ENCODE measurements at places on chromosomes 6 and 20.

GRCh38 chr6:169210611-169211010, 43.0 kb downstream of the THBS2 start:
- no peaks in the 10 kb centered on the region for H3K36me3 ChIP-seq
- no peaks in the 10 kb centered on the region for H3K27me3 ChIP-seq
- DNase-seq, result no peak
- H3K27ac ChIP-seq, result no peak overlapping the region
- H3K4me1 ChIP-seq, result no peaks in the 10 kb centered on the region

- H3K4me3 ChIP-seq, result no peak overlapping the region
- H3K36me3 ChIP-seq, result no peaks in the 10 kb centered on the region
- H3K4me1 ChIP-seq, result no peaks in the 10 kb centered on the region
- H3K27ac ChIP-seq, result no peak overlapping the region
Measured at GRCh38 chr6:100117680-100118079, 123.7 kb upstream of the MCHR2 start.

- H3K27me3 ChIP-seq, result peaks cover 21% of the 10 kb centered on the region
- no peak within 1 kb of the TSS for H3K27ac ChIP-seq
- H3K4me3 ChIP-seq, result peak within 1 kb of the TSS; percentile 70
- DNase-seq, result no peak
- no peaks in the 10 kb centered on the region for H3K4me1 ChIP-seq
Measured at GRCh38 chr6:10886691-10887502, at the start of gene SYCP2L. SYCP2L (plus strand) TSS chr6:10887052; CDS start chr6:10887127, 75 bp downstream.

GRCh38 chr6:51617751-51618150, 469.7 kb downstream of the PKHD1 start:
- no peaks in the 10 kb centered on the region for H3K27me3 ChIP-seq
- no peak overlapping the region for H3K27ac ChIP-seq
- no peaks in the 10 kb centered on the region for H3K4me1 ChIP-seq
- DNase-seq, result no peak
- no peaks in the 10 kb centered on the region for H3K36me3 ChIP-seq
- H3K4me3 ChIP-seq, result no peak overlapping the region

DNA sequence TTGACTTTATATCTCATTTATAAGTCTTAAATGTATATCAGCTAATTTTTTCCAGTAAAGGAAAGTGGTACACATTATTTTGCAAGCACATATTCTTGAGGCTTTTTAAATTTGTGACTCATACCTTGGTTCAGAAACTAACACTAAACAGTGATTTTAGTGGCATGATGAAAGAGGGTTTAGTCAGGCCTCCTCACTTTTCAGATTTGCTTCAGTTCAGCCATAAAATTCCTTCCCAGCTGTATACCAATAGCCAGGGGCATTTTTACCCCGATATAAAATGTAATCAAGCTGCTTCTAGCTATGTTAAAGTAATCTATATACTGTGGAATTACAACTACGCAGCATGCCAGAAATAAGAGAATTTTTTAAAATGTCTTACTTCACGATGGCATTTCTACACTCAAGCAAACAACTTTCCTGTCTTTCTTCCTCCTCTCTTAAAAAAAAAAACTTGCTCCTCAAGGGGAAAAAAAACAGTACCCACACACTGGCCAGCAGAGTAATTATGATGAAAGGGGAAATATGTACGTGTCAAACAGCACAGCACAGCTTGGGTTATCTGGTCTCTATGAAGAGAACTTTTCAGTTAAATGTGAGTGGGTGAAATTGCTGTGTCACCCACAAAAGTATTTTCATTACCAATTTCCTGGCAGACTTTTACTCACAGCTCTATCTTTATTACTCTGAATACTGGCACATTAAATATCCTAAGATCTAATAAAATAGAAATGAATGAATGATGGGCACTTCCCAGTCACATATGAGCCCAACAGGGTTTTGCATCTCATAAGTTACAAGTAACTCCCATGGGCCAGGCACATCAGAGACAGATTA, 244.8 kb upstream of the TENT5A start:
- no peak overlapping the region for H3K27ac ChIP-seq
- H3K4me1 ChIP-seq, result no peaks in the 10 kb centered on the region
- no peaks in the 10 kb centered on the region for H3K36me3 ChIP-seq
- no peak overlapping the region for H3K4me3 ChIP-seq
- H3K27me3 ChIP-seq, result no peaks in the 10 kb centered on the region
- DNase-seq, result no peak

GRCh38 chr20:2005831-2006426, 12.1 kb upstream of the PDYN start:
- no peak overlapping the region for H3K4me3 ChIP-seq
- H3K27me3 ChIP-seq, result no peaks in the 10 kb centered on the region
- no peaks in the 10 kb centered on the region for H3K36me3 ChIP-seq
- peak; percentile 50 for DNase-seq

- no peaks in the 10 kb centered on the region for H3K27me3 ChIP-seq
- no peak overlapping the region for H3K4me3 ChIP-seq
- H3K36me3 ChIP-seq, result no peaks in the 10 kb centered on the region
- H3K4me1 ChIP-seq, result no peaks in the 10 kb centered on the region
- DNase-seq, result no peak
Measured at GRCh38 chr20:5880326-5880725, 70.0 kb downstream of the TRMT6 start.

DNA sequence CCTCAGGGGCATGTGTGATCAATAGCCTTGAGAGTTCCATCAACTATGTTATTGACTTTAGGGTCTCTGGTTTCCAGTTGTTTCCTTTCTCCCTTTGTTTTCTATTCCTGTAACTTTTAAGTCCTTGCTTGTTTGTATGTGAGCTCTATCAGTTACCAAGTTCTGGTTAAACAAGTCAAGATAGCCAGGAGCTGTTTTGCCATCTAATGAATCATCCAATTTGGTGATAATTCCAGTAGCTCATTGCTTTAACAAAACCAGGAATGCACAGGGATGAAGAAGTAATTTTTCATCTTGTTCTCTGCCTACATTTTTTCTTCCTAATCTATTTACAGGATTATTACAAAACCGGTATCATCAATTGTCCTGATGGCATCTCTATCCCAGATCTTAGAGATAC, 36.5 kb downstream of the KCTD20 start:
- H3K27me3 ChIP-seq, result no peaks in the 10 kb centered on the region
- peaks cover 3% of the 10 kb centered on the region for H3K36me3 ChIP-seq
- H3K27ac ChIP-seq, result no peak overlapping the region
- no peaks in the 10 kb centered on the region for H3K4me1 ChIP-seq

DNA sequence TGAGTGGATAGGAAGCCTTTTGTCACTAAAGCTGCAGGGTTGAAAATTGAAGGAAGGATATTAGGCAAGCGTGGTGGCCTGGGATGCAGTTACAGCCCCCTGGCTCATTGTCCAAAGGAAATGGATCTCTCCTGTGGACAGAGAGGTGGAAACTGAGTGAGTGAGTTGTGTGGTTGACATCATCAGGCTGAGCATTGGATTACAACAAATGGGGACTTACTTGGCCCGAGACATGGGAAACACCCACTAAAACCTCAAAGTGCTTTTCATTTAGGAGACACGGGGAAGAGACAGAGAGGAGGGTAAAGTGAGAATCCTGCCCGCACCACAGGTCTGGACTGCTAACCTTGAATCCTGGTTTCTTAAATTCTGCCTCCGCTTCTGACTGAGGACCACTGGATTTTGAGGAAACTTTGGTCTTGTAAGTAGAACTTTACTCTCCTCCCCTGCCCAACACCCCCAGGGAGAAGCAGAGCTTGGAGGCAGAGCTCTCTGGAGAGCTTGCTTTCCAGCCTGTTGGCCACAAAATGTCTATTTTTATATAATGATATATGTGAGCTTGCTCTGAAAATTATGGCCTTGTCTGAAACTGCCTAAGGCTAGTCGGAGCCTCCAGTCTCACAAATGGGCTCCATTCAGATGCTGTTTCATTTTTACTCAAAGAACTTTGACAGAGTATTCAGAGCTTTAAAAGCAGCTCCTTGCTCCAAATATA, at the start of gene PKIG:
TSS of gene PKIG (plus strand) at position 269 of the 715 bp plus-strand sequence. CDS start 31,978 bp downstream, outside the sequence.
- H3K4me1 ChIP-seq, result peaks cover 5% of the 10 kb centered on the region
- DNase-seq, result no peak
- no peaks in the 10 kb centered on the region for H3K36me3 ChIP-seq
- H3K27me3 ChIP-seq, result no peaks in the 10 kb centered on the region

DNA sequence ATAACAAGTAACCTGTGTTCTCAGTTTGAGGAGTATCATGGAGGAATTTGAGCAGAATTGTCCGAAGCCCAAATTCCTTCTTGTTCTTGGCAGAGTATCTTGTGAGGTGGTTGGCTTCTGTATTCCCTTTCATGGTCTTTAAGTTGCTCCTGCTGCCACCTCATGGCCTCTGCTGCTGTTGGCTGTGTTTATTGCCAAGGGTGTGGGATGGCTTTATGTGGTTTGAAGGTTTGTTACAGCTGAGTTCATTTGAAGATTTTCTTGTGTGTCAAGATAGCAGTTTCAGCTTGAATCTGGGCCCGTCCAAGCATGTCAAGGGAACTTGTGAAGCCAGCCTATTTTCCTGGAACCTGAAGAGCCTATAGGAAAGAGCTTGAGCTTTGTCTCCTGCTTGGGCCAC, 20.2 kb upstream of the TTK start:
- H3K4me3 ChIP-seq, result no peak overlapping the region
- no peak overlapping the region for H3K27ac ChIP-seq
- no peak for DNase-seq
- no peaks in the 10 kb centered on the region for H3K4me1 ChIP-seq
- no peaks in the 10 kb centered on the region for H3K27me3 ChIP-seq

GRCh38 chr6:3500262-3501014, 43.6 kb upstream of the SLC22A23 start:
- H3K4me3 ChIP-seq, result no peak overlapping the region
- H3K36me3 ChIP-seq, result no peaks in the 10 kb centered on the region
- no peak for DNase-seq
- H3K27ac ChIP-seq, result no peak overlapping the region
- no peaks in the 10 kb centered on the region for H3K27me3 ChIP-seq
- H3K4me1 ChIP-seq, result no peaks in the 10 kb centered on the region

DNA sequence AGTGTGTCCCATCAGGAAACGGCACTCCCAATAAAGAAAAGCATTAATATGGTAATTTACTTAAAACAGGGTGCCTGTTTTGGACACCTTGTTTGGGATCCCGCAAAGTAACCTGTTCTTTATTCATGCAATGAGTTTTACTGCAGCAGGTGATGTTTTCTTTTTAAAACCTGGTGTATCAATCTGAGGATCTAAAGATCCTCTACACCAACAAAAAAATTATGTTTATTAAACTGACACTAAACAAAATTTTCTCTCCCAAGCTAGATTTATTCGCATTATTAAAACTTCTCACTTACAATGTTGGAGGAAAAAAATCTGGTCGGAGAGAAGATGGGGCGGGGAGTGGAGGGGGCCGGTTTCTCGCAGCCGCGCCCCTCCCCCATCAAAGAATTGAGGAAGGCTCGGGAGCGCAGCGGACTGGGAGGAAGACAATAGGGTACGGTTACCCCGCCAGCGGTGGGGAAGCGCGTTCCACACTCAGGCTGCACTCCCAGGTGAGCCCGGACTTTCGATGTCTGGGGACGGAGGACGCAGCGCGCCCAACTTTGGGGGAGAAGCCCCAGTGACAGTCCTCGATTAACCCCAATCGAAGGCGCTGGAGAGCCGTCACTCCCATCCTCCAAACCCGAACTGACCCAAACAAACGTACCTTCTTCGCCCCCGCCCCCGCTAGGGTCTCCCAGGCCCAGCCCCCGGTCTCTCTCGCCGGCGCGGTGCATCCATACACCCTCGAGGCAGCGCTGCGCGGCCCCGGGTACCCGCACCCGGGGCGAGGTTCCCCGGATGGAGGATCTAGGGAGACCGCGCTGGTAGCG, 1.3 kb downstream of the CD24 start:
- peak overlapping the region; percentile 80 for H3K4me3 ChIP-seq
- no peak overlapping the region for H3K27ac ChIP-seq

DNA sequence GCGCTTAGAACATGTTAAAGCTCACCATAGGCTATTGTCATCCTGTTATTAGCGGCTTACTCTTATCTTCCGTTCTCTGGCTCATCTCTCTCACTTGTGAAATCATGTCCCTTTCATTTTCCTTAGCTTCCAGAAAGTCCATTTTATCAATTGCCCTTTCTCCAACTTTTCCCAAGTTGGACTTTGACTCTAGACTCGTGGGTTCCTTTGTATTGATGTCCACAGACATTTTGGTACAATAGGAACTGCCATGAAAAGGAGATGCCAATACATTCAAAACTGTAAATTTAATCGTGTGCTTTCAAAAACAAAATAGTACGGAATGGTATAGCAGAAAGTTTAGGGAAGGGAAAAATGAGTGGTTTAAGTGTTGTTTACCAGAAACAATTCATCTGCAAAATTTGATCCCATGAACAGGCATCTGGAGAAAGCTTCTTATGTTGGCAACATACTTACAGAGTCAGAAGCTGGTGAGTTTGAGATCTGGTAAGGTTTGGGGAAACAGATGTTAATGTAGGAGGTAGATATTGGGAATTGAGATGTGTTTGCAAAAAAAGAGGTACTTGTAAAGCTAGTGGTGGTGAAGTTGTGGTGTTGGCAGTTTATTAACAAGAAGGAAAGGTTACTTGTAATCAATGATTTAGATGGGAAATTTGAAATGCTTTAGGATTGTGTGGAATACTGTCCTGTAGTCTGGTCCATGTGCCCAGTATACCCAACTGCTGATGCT, 10.2 kb upstream of the HIVEP1 start:
- H3K4me3 ChIP-seq, result no peak overlapping the region
- H3K27me3 ChIP-seq, result no peaks in the 10 kb centered on the region
- H3K4me1 ChIP-seq, result no peaks in the 10 kb centered on the region
- H3K36me3 ChIP-seq, result no peaks in the 10 kb centered on the region
- no peak for DNase-seq

GRCh38 chr20:6421321-6422248, 298.8 kb upstream of the FERMT1 start:
- no peaks in the 10 kb centered on the region for H3K4me1 ChIP-seq
- no peak overlapping the region for H3K27ac ChIP-seq
- H3K36me3 ChIP-seq, result no peaks in the 10 kb centered on the region
- no peaks in the 10 kb centered on the region for H3K27me3 ChIP-seq
- DNase-seq, result no peak
- no peak overlapping the region for H3K4me3 ChIP-seq

GRCh38 chr20:676967-677366, 1.4 kb upstream of the SCRT2 start:
- peaks cover 3% of the 10 kb centered on the region for H3K27me3 ChIP-seq
- DNase-seq, result no peak
- H3K36me3 ChIP-seq, result no peaks in the 10 kb centered on the region

GRCh38 chr6:90537723-90538258, 49.1 kb downstream of the MAP3K7 start:
- no peak overlapping the region for H3K27ac ChIP-seq
- no peaks in the 10 kb centered on the region for H3K27me3 ChIP-seq
- DNase-seq, result no peak
- no peak overlapping the region for H3K4me3 ChIP-seq

GRCh38 chr20:2365666-2366065, 15.0 kb upstream of the TGM6 start:
- no peaks in the 10 kb centered on the region for H3K36me3 ChIP-seq
- no peak for DNase-seq
- H3K4me3 ChIP-seq, result no peak overlapping the region
- no peak overlapping the region for H3K27ac ChIP-seq

Measured in iPS DF 6.9 (cell line).